ENCODE measurements at places on chromosomes 4 and X. TPM values are rescaled to one million over a fixed set of nuclear protein-coding genes. Genes with fewer than 3 reads are reported as not detected.

The EFHC2 gene
- total RNA-seq = not detected

The LRIT3 gene
- 0.08 TPM for total RNA-seq

The NPY2R gene
- total RNA-seq = not detected

The NHS gene
- total RNA-seq = 9.8 TPM

The MBNL3 gene
- total RNA-seq = 3.0 TPM

The GLRA3 gene
- total RNA-seq = not detected

The FRMPD3 gene
- not detected for total RNA-seq

The ADH1B gene
- 0.08 TPM for total RNA-seq
